ENCODE measurements at places on chromosomes 5 and 9.

DNA sequence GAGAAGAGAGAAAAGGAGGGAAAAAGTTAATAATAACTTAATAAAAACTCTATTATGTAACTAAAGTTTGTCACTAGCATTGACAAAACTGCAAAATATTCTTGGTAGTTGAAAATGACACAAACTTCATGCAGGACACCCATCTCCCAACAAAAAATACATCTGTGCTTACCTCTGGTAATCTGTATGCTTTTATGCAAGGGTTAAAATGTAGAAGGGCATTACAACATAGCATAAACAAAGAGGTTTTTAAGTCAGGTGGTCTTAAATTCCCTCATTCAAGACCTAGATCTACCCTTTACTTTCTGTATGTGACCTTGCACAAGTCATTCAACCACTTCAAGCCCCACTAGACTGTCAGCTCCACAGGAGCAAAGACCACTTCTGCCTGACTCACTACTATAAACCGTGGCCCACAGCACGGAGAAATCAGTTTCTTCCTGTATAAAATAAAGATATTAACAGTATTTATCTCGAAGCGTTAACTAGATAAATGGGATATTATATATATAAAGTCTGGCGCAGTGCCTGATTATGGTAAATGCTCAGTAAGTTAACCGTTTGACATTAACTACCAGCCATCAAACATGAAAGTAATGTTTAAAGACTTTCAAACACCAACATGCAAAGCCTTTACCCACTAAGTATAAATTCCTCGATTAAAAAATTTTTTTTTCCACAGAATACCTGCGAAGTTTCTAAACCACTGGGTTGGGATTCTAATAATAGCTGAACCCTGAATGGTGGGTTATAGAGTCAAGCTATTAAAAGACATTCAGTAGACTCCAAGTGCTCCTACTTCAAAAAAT is 2.0 kb downstream of the FBXL17 start:
- DNase-seq: no peak

GRCh38 chr5:180787711-180788431 is 14.7 kb downstream of the MGAT1 start:
- DNase-seq: no peak

DNA sequence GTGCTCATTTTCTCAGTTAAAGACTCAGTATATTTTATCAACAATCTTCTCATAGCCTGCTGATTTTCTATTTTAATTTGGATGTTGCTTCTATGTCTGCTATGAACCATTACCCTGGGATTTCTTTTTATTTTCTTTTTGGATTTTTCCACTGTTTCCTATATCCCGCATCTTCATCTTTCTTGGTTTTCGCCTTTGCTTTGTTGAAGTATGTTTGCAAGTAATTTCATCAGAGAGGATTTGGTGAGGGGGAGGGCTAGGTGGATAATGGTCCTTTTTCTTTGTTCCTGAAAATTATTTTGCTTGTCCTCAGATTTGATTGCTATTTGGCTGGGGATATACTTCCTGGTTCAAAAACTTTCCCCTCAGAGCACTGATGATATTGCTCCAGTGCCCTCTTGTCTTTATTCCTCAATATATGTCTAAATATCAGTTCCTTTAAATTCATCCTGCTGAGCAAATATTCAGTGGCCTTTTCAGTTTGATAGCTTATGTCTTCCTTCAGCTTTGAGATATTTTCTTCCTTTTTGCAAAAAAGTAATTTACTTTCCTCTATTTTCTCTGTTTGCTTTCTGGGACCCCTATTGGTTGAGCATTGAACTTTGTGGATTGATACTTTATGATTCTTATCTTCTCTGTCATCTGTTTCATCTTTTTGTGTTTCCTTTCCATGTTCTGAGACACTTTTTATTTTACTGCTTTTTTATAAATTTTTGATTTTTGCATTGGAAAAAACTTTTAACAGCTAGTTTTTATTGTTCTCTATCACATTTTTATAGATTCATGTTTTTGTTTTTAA is 227.6 kb upstream of the ELL2 start:
- DNase-seq: no peak

DNA sequence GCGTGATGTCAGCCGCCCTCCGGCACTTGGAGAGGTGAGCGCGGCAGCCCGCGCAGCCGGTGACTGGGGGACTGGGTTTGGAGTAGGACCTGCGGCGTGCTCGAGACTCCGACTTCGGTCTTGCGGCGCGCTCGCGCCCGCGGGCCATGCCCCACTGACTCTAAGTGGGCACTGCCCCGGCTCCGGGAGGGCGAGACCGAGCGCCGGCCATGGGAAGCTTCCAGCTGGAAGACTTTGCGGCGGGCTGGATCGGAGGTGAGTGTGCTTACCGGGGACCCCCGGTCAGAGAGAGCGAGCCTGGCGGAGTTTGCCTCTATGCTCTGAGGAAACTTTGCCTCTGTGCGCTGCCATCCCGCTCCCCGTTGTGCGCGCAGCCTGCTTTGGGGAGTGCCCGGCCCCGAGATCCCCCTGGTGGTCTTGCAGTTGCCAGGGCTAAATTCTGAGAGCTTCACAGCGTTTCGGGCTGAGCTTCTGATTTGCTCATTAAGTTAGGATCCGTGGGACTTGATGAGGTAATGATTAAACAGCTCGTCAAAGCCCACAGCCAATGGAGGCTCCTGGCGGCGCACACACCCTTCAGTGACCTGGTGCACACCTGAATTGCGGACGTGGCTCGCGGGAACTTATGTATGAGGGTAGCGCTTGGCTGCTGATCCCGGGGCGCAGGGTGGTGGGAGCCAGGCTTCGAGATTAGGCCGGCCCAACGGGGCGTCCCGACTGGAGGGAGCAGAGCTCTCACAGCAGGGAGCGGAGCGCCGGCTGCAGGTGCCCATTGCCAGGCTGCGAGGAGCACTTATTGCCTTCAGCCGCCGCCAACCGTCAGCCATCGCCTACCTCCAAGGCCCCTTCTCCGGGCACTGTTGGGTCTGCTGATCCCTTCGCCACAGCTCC is at the start of gene SLC25A48:
SLC25A48 (plus strand) TSS at position 25 of the 891 bp plus-strand sequence; CDS start at position 210, 185 bp downstream.
- DNase-seq: no peak

GRCh38 chr9:34036625-34037024 is 12.1 kb downstream of the UBAP2 start:
- DNase-seq: no peak

GRCh38 chr9:108437656-108438055 is 418.1 kb downstream of the ACTL7B start:
- DNase-seq: no peak

GRCh38 chr9:108537756-108538155 is 318.0 kb downstream of the ACTL7B start:
- no peak for DNase-seq

GRCh38 chr5:154110716-154111115 is 71.9 kb downstream of the MFAP3 start:
- DNase-seq: no peak

- no peak for DNase-seq
Observed at GRCh38 chr5:93569300-93570160, 11.5 kb downstream of the NR2F1-AS1 start.

All from activated T-helper 9 cell treated with anti-CD3 and anti-CD28 coated beads, Interleukin-2, amount 50 U/mL, for 16 hours (primary cell).